ENCODE measurements at places on chromosomes 16 and 17.

- DNase-seq, result no peak
These were observed 454.9 kb downstream of the SOX9 start for GRCh38 chr17:72575542-72576233.

DNA sequence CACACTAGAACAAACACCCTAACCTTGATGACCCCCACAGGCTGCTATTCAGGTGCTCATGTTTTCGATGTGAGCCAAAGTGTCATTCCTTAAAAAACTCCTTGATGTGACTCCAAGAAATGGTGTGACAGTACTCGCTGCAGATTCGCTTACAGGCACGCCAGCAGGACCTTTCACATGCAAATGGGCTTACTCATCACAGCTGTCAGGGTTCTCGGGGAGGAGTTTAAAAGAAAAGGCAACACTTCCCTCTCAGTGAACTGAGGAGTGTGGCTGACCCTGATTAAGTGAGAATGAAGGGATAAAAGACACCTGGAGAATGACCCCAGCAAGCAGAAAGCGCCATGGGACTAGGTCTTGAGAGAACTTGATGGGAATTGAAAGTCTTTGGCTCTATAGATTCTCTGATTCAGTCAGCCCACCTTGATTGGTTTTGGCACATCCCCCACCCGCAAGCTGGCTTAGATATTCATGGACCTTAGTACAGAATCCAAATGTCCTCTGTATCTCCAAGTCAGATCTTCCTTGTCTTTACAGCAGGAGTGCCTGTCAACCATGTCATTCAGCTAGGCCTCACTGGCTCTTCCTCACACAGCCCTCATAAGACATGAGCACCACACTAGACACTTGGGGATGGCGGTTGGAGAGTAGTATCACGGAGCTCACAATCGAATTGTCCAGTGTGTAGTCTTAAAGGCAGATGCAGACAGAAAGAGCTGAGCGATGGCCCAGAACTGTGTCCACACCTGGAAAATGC lies 82.6 kb downstream of the HIC1 start:
- no peak for DNase-seq

DNA sequence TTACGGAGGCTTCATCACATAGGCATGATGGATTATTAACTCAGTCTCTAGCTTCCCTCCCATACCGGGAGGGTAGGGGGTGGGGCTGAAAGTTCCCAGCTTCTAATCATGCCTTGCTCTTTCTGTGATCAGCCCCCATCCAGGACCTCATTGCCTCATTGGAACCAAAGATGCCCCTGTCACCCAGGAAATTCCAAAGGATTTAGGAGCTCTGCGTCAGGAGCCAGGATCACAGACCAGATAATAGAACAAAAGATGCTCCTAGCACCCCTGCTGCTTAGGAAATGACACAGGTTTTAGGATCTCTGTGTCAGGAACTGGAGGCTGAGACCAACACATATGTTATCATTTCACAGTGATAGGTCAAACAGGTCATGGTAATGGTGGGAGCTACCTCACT lies 9.7 kb downstream of the USB1 start:
- no peak for DNase-seq

- DNase-seq, result no peak
These were observed 48.7 kb upstream of the ADORA2B start for GRCh38 chr17:15896277-15896676.

DNA sequence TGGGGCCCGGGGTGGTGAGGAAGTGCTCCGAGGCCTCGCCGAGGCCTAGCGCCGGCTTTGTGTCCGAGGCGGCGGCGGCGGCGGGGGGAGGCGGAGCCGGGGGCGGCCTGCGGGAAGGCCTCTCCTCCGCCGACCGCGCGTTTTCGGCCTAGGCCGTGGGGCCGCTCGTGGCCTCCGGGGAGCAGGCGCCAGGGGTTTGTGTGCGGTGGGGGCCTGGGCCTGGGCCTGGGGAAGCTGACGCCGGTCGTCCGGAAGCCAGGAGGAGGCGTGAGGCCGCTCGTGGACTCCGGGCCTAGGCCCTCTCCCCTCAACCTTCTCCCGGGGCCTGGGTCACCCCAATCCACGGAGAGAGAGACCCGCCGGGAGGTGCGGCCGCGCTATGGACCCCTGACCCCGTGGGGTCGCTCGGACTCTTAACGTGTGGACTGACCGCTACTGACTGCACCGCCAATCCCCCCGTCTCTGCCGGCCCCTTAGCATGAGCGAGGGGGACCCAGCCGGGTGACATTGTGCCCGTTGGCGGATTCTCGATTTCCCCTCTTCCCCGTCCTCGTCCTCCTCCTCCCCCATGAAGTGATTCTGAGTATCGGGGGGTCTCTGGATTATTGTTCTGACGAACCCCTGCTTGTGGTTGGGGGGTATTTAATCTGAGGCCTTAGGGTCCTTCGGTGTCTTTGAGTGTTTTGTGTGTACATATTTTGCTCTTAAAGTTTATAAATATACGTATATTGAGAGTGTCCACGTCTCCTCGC lies 660 bp downstream of the RBBP6 start:
- no peak for DNase-seq

- no peak for DNase-seq
These were observed 181.9 kb upstream of the CACNG5 start for GRCh38 chr17:66652840-66653507.

- no peak for DNase-seq
These were observed 303.9 kb downstream of the IRF8 start for GRCh38 chr16:86202760-86203426.

DNA sequence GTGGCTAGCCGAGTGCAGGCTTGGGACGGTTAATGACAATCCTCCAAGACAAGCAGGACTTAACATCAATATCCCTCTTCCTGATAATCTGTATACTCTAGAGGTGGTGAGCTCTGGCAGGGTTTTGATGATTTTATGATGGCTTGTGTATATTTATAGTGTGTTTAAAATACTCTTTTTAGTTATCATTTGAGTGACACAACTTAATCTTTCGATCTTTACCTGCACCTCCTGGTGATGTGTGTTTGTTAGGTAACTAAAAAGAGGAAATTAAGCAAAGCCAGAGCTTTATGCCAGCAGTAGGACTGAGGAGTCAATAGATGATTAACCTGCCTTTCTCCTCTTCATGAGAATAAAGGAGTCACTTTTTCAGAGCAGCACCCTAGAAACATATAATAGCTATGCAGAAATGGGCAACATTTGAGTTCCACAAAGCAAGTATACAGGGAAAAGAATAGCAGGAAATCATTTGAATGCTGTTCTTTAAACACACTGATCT lies 210.5 kb downstream of the IRX3 start:
- DNase-seq, result no peak

DNA sequence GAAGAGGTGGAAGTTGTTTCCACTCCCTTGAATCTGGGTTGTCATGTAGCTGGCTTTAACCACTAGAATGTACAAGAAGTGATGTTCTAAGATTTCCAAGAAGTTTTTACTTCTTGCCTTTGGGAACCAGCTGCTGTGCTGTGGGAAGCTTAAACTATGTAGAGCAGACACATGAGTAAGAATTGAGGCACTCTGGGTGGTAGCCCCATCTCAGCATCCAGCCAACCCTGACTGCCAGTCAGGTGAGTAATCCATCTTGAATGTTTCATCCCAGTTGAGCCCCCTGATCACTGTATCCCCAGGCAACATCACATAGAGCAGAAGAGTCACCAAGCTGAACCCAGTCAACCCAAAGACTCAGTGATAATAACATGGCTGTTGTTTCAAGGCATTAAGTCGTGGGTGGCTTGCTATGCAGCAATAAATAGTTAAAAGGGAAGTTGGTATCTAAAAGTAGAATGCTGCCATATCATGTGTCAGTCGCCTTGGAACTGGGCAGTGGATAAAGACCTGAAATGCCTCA lies 62.8 kb upstream of the GPR139 start:
- DNase-seq, result no peak

DNA sequence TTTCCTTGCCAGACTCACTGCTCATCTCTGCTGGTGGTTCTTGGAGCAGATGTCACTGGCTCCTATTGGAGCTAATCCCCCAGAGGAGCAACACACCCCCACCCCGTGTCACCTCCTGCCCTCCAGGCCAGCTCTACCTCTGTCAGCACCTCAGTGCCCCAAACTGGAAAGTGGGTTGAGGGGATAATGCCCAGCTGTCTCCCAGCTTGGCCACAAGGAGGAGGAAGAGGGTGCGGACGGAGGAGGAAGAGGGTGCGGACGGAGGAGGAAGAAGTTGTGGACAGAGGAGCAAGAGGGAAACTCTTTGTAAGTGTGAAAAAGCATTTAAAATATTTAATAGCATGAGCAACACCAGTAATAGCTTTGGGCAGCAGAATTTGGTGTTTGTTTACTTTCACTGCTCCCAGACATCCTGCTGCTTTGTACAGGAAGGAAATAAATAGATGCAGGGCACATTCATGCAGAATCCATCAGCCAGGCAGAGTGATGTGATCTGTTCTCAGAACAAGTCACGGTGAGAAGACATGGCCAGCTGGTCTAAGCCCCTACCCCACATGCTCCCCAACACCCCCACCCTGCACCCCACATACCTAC lies 82.5 kb downstream of the C17orf67 start:
- no peak for DNase-seq

- no peak for DNase-seq
These were observed 1.0 kb downstream of the LITAF start for GRCh38 chr16:11585460-11586377.

DNA sequence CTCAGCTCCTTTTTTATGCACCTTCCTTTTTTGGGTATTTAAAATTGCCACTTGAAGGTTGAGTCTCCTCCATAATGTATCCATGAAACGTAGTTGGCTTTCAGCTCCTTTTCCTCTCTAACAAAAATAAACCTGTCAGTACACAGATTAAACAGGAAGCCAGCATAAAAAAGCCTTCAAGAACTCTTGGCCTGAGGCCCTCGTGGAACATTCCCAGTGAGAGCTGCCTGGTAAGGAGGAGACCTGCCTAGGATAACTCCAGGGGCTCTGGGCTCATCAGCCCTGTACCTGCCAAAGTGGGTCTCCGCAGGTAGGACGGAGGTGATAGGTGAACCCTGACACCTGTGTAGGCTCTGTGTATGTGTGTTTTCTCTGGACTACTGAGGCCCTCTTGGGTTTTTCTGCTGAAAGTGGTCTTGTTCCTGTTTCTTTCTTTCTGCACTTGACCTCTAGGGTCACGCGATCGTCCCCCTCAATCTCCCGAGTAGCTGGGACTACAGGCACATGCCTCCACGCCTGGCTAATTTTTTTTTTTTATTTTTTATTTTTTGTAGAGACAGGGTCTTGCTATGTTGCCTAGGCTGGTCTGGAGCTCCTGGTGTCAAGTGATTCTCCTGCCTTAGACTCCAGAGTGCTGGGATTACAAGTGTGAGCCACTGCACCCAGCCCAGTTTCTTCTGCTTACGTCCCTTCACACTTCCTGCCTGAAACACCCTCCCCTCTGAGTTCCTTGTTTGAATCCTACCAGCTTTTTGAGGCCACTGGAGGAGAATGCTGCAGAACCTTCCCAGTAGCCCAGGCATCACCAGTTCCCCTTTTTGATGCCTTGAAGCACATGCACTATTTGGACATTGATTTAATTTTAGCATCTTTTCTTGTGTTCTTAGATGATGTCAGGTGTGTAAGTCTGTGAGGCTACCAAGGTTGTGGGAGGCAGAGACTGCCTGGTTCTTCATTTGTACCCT lies 9.8 kb downstream of the PGS1 start:
- DNase-seq, result peak; percentile 66

- DNase-seq, result no peak
These were observed at the start of gene GPR139 for GRCh38 chr16:20073203-20074098. Gene GPR139 (minus strand): TSS chr16:20073890. CDS start chr16:20073616, 274 bp downstream.

DNA sequence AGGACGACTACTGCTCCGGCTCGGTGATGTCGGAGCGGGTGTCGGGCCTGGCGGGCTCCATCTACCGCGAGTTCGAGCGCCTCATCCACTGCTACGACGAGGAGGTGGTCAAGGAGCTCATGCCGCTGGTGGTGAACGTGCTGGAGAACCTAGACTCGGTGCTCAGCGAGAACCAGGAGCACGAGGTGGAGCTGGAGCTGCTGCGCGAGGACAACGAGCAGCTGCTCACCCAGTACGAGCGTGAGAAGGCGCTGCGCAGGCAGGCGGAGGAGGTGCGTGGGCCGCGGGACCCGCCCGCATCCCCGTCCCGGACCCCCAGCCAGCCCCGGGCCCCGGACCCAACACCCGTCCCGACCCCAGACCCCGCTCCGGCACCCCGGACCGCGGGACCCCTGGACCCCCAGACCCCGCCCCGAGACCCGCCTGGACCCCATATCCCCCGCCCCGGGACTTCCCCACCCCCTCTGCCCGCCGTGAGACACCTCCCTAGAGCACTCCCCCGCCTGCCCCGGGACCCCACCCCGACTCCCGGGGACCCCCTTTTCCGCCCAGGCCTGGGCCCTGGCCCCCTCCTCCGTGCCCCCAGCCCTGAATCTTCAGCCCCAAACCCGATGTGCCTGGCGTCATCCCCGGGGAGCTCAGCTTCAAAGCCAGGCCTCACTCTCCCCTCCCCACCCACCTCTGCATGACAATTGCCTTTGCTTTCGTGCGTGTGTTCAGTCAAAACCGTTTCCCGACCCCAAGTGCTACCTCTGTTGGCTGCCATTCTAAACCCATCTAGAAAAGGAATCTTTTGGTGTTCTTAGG lies 594 bp downstream of the MAPK8IP3 start:
- no peak for DNase-seq

- DNase-seq, result peak; percentile 23
These were observed 25.6 kb downstream of the ITGB3 start for GRCh38 chr17:47279062-47279801.

DNA sequence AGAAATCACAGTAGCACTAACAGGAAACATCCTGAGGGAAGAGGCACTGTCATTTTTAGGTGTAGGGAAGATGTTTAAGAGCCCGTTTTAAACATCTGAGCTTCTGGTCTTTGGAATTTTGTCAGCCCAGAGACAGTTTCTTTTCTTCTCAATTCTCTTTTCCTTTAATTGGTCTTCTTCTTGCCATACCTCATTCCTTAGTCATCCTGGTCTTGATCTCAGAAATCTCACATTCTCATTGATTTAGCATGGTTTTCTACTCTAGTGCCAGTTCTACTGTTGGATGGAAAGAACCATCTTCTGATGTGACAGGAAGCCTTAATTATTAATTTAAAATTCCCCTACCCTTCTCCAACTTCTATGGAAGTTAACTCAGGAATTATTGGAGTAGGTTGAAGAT lies 25.4 kb downstream of the BMERB1 start:
- no peak for DNase-seq

DNA sequence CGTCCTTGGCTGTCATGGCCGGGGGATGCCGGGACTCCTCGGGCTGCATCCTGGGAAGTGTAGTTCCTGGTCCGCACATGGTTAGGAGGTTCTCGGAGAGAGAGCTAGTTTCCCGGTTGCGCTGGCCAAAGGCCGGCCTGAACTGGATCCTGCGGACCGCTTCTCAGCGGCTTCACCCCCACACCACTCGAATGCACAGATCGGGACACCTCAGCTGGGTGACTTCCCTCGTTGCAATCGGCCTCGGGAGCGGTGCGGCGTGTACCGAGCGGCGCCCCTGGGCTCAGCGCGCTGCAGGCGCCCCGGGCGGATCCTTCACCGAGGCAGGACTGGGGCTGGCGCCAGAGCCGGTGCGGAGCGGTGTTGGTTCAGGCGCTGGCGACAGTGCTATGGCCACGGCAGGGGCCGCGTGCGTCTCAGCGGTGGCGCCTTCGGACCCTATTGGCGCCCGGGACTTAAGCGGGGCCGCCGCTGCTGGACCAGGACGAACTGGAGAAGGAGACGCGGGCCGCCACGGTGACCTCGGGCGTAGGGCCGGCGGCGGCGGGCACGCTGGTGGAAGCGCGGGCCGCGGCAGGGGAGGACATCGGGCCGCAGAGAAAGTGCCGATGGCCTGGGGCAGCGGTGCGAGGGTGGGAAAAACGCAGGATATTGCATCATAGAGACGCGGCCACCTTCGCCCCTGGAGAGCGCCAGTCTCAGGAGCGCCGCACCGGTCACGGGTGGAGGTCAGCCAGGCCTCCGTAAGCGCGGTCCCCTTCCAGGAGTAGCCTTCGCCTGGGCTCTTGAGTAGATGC lies 11.4 kb downstream of the ZNF629 start:
- no peak for DNase-seq

GRCh38 chr17:32016231-32016630 lies 9.0 kb downstream of the LRRC37B start:
- DNase-seq, result no peak

Data from SIG-M5 (cell line).